ENCODE measurements at places on chromosomes 7 and 10.

DNA sequence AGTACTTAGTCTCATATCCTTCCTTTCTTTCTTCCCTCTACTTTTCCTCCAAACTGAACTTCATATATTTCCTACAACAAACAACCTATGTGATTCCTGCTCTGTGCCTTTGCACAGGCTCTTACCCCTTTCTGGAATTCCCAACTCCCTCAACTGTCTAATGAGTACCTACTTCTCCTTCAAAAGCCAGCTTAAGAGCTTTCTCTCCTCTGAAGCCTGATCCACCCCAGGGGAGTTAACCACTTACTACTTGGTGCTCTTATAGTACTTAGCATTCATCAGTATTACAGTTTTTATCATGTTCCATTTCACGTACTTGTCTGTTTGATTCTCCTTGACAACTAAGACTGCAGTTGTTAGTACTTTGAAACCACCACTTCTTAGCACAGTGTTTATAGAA lies 246.1 kb downstream of the LRRTM3 start:
- no peak for DNase-seq

- DNase-seq: no peak
Observed at GRCh38 chr7:123622660-123623386, 21.2 kb downstream of the ASB15 start.

- no peak for DNase-seq
Observed at GRCh38 chr10:47457528-47457820, 26.4 kb downstream of the ANXA8 start.

GRCh38 chr7:15848362-15848761 lies 161.9 kb upstream of the MEOX2 start:
- DNase-seq: no peak

DNA sequence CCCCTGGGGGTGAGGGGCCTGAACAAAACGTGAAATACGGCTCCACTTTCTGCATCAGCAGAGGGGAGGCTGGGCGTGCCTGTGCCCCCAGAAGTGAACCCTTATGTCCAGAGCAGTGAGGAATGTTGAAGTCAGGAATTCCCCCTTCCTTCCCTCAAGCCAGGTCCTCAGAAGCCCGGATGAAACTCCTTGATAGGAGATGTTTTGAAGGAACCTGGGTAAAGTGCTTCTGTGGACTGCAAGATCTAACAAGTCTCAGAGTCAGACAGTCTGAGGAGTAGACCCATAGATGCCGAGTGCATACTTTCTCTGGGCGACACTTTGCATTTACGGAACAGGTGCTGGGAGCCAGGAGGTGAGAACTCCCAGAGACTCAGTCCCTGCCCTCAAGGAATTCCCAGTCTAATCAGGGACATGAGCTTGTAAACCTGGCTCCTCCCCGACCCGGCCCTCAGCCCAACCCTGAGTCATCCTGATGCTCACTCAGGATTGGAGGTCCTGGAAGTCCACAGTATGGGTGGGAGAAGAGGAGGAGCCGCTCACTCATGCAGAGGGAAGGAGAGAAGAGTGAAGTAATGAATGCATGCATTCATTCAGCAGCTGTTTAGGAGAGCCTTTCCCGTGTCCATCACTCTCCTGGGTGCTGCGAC lies 179.5 kb upstream of the ITGB1 start:
- DNase-seq: no peak

GRCh38 chr7:142301923-142302550 lies 44.2 kb upstream of the PRSS58 start:
- peak; percentile 21 for DNase-seq

GRCh38 chr7:158657189-158657746 lies 47.3 kb downstream of the NCAPG2 start:
- DNase-seq: no peak

GRCh38 chr10:37222046-37222445 lies 96.6 kb downstream of the ANKRD30A start:
- DNase-seq: no peak

Measured in SW 1271 (cell line).